ENCODE measurements at places on chromosomes 6 and 20.

DNA sequence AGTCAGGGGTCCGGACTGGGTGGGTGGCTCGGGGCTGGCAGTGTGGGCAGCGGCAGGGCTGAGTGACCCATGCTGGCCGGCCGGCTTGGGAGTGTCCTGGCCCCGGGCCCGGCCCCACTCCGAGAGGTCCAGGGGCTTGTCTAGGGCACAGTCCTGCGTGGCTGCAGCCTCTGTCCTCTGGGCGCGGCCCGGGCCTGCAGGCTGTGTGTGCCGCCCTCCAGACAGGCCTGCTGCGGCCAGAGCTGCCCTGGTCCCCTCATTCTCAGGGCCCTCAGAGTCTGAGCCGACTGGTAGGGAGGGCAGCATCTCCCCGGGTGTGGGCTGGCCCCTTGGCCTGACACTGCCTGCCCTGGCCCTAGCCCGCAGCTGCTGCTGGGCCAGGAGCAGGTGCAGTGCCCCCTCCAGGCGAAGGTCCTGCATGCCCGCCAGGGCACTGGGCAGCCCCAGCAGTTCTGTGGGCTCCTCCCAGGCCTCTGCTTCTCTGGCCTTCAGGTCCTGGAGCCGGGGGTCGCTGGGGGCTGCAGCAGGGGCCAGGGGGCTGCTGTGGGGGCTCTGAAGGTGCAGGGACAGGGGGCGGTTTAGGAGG lies 6.9 kb upstream of the CABLES2 start:
- no peak for DNase-seq

DNA sequence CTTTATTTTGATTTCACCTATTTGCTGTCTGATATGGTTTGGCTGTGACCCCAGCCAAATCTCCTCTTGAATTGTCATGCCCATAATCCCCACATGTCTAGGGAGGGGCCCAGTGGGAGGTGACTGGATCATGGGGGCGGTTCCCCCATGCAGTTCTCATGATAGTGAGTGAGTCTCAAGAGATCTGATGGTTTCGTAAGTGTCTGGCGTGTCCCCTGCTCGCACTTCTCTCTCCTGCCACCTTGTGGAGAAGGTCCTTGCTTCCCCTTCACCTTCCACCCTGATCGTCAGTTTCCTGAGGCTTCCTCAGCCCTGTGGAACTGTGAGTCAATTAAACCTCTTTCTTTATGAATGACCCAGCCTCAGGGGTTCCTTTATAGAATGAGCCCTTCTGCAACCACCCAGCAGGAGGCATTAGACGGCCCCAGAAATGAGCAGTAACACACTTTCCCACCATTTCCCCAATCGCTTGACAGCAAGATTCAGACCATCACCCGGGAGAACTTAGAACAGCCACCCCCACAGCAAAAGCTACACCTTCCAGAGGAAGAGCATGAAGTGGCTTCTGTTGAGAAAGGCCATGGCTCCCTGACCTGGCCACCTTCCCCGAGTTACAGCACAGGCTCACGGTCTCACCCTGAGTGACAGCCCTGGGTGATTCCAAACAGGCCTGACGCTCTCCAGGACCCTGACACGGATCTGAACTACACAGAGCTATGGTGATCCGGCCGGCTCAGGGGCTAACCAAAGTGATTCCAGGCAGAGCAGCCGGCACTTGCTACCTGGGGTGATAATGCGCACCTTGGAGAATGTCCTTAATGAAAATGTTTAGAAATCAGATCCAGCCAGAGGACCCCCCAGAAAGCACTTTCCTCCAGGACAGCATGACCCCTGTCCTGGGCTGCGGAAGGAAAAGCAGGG lies 131.2 kb upstream of the CDH4 start:
- peak; percentile 25 for DNase-seq

DNA sequence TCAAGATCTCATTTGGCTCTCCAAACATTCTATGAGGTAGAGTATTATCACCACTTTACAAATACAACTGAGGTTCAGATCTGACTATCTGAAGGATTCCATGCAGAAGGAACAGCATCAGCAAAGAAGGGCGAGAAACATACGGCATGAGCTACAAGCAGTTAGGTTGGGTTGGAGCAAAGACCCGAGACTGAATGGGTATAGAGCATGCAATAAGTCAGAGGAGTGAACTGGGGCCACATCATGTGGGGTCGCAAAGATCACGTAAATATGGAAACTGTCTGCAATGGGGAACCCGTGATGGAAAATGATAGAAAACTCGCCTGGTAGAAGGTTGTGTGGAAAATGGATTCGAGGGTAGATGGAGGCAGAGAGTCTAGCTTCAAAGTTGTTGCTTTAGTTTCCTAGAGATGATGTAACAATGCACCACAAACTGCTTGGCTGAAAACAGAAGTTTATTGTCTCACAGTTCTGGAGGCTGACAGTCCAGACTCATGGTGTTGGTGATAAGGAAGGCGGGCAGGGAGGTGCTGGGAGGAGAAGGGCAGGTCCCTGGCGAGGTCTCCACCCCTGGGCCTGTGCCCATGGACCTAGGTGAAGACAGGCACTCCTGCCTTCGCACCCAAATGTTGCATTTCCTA lies 44.3 kb upstream of the BCLAF1 start:
- DNase-seq = no peak

DNA sequence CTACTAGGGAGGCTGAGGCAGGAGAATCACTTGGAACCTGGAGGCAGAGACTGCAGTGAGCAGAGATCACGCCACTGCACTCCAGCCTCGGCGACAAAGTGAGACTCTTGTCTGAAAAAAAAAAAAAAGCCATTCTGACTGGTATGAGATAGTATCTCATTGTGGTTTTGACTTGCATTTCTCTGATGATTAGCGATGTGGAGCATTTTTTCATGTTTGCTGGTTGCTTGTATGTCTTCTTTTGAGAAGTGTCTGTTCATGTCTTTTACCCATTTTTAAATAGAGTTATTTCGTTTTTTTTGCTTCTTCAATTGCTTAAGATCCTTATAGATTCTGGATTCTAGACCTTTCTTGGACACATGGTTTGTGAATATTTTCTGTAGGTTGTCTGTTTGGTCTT lies 103.5 kb upstream of the SIM1 start:
- DNase-seq = no peak

DNA sequence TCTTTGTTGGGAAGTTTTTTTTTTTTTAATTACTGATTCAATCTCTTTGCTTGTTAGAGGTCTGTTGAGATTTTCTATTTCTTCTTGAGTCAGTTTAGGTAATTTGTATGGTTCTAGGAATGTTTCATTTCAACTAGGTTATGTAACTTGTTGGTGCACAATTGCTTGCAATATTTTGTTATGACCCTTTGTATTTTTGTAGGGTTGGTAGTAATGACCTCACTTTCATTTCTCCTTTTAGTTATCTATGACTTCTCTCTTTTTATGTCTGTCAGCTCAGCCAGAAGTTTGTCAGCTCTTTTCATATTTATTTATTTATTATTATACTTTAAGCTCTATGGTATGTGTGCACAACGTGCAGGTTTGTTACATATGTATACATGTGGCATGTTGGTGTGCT lies 51.1 kb upstream of the SLC24A3 start:
- DNase-seq = no peak

DNA sequence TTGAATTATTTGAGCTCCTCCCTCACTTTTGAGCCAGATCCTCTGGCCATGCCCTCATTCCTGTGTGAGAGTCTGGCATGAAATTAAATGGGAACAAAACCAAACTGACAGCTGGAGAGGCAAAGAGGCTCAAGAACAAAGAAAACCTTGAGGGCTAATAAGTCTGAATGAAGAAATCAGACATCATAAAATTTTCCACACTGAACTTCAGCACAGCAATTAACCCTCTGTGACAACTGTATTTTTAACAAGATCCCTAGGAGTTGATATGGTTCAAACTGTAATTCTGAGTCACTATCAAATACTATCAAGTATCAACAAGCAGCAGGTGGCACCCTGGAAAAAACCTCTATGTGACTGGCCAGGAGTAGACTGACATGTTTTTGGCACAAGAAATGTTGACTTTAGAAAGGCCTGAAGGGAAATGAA lies 109.4 kb upstream of the EMILIN3 start:
- no peak for DNase-seq

GRCh38 chr20:32465092-32465900 lies 107.2 kb downstream of the ASXL1 start:
- DNase-seq = no peak

GRCh38 chr6:107657755-107658461 lies 166.2 kb downstream of the SCML4 start:
- no peak for DNase-seq

DNA sequence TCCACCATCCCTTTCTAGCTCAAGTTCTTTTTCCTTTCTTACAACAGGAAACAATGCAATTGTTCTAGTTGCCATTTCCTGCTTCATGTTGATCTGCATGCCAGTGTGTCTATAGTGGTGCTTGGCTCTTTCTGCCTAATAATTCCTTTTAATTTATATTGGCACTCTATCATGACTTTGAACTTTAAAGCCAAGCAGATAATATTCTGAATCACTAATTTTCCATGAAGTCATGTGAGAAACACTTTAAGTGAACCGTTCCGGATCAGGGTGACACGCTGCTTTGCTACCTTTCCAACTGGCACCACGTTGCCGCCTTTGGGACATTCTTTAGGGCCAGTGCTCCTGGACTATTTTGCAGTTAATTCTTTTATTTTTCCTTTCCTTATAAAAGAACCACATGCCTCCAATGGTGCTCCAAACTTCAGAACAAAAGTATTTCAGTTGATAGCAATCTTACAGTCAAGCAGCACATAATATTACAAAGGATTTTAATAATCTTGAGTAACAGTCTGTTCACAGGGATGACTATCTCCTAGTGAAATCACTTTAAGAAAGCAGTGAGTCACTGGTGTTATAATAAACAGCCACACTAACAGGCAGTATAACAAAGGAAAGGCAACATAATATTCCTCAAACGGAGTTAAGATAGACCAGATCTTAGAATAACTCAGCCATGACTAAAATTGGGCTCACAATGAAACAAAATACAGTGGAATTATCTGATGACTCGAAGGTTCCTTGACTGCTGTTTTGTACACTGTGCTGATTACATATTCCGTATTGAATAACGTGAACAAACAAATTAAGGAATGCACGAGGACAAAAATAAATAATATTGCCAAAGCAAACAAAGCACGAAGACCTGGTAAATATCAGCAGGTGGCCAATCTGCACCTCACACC lies 19.0 kb upstream of the BLOC1S5 start:
- DNase-seq = peak; percentile 41

DNA sequence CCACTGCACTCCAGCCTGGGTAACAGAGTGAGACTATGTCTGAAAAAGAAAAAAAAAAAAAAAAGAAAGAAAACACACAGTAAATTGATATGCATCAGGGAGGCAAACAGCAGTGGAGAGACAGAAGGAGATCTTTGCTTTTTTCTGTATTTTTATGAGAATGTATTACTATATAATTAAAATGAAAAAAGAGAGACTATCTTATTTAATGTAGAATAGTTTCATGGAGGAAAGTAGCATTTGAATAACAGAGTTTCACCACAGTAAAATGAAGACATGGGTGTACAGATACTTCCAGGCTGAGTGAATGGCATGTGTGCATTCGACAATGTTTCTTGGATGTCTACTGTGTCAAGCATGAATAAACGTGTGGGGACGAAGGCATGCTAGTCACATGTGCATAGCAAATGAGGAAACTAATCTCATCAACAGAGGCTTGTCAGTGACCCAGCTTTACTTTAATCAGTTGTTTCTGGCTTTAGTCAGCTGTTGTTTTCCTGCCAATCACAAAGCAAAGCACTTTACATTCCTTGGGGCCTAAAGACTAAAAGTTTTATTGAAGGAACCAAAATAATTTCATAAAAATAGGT lies 55.5 kb upstream of the ARMH2 start:
- DNase-seq = no peak

GRCh38 chr6:15990179-15990578 lies 138.7 kb upstream of the MYLIP start:
- no peak for DNase-seq

GRCh38 chr6:133341607-133342158 lies 100.5 kb downstream of the EYA4 start:
- peak; percentile 18 for DNase-seq

DNA sequence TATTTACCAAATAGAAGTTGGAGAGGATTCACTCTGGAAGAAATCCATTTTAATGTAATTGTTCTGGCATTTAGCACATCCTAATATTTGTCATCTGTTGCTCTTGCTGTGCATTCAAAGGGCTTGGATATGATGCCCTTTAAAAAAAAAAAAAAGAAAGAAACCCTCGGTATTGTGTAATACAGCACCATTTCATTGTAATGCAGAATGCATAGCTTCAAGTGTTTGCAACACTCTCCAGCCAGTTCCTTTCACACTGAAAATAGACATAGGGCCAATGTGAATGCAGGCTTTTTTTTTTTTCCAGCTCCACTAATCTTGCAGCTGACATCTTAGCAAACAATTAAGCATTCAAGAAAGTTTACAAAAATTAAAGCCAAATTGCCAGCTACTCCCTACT lies 197.4 kb upstream of the POU3F2 start:
- DNase-seq = no peak

DNA sequence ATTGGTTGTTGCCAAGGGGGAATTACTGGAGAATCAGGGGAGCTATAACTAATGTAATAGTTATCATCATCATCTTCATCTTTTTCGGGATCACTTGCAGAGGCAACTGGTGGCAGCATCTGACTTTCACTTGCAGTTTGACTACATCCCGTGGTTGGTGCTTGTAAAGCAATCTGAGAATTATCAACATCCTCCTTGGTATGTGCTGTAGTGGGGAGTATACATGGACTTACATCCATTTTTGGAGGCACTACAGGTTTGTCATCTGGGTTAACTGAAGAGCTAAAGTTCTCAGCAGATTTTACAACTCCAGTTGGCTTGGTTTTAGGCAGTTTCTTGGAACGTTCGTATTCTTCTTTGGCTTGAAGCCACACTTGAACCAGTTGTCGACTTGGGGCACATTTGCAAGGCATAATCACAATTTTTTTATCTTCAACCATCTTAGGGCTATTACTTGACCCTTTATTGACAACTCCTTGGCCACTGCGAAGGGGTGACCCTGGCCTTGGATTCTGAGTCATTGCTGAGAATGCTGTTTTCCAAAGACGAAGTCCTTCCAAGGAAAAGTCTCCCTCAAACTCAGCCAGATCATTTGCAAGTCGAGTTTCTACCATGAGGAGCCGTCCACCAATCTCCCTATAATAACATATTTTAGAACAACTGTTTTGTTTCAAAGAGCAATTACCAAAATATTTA lies 115.5 kb downstream of the REV3L start:
- DNase-seq = no peak

DNA sequence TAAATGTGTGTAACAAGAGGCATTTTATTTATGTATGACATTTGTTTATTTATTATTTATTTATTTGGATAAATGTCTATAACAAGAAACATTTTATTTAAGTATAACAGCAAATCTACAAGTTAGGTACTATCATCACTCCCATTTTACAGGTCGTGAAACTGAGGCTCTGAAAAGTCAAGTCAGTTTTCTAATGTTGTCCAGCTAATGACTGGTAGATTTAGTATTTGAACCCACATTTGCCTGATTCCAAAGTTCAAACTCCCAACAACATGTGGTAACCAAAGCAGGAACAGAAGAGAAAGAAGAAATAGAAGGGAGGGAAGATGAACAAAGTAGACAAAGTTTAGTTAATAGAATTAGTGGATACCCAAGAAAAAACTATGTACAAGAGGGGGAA lies 32.9 kb downstream of the BCAS1 start:
- DNase-seq = no peak
